GM13976 (cell line): ENCODE measurements at places on chromosomes 1 and 21.
A peak's percentile ranks its signal among the peaks of the same experiment; 100 is the strongest.

DNA sequence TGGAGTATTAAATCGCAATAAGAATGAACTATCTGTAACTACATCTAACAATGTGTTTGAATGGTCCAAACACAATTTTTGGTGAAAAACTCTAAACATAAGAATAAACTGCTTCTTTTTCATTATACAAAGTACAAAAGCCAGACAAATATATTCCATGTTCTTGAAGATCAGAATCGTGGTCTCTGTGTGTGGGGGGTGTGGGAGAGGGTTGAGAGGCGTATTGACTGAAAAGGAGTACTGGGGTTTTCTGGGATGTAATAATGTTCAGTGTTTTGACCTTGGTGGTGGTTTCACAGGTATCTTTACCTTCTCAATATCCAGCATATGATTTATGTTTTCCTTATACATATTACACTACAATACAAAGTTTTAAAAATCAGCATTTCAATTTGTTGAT is 764 bp upstream of the CFH start:
- DNase-seq: no peak

- DNase-seq: no peak
These were observed 8.3 kb downstream of the RCAN1 start for GRCh38 chr21:34606621-34607020.

DNA sequence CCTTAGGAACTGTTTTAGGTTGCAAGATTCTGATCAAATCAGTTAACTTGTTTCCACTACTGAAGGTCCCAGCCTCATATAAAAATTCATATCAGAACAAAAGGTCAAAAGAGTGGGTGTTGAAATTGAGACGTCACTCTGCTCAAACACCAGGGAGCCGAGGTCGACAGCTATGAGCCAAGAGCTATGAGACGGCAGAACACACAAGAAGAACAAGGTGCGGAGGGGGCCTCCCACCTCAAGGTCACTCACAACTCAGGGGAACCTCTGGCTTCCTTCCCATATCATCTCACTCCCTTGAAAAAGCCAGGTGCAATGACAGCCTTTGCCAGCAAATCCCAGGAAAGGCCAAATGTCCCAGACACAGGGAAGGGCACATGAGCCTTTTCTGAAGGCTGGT is 749 bp downstream of the SEC16B start:
- DNase-seq: no peak

DNA sequence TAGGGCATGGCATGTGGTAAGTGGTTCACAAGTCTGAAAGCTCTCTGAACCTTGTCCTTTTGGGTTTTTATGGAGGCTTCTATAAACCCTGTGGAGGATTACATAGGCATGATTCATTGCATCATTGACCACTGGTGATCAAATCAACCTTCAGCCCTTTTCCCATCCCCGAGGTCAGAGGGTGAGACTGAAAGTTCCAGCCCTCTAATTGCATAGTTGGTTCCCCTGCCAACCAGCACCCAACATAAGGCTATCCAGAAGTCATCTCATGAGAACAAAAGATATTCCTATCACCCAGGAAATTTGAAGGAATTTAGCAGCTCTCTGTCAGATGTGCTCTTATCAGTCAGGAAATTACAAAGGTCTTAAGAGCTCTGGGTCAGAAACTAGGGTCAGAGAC is 89.5 kb upstream of the ARTN start:
- DNase-seq: no peak

- DNase-seq: no peak
These were observed 34.8 kb downstream of the CLCA1 start for GRCh38 chr1:86503406-86504136.

DNA sequence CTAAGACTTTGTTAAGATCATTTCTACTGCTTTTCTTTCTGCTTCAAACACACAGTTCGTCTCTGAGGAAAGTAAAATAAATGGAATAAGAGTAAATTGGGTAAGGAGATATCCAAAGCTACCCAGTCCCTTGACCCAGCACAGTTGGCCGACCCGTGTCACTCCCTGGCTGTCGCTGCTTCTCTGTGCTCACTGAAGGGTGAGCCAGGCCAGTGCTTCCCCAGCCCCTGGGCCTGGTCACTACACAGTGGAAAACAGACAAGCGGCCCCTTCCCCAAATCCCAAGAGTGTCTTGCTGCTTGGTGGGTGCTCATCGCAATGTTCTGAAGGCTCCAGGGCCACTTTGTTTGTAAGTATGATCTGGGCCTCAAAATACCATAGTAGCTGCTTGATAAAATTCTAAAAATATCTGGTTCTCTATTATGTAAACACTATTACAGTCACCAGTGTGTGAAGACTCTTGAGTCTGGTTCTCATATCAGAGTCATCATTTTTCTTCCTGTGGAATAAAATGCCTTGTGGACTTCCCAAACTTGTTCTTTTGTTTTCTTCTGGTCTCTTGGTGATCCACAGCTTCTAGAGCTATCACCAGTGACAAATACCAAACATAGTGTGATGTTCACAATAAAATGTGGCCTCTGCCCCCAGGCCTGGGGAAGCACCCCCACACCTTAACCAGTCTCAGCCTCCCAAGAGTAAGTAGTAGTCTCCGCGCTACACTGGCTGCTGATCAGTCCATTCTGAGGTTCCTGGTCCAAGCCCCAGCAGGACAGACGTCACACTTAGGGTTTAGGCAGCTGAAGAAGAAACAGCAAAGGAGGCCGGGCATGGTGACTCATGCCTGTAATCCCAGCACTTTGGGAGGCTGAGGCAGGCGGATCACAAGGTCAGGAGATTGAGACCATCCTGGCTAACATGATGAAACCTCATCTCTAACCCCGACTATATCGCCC is 106.2 kb downstream of the DHRS3 start:
- no peak for DNase-seq

DNA sequence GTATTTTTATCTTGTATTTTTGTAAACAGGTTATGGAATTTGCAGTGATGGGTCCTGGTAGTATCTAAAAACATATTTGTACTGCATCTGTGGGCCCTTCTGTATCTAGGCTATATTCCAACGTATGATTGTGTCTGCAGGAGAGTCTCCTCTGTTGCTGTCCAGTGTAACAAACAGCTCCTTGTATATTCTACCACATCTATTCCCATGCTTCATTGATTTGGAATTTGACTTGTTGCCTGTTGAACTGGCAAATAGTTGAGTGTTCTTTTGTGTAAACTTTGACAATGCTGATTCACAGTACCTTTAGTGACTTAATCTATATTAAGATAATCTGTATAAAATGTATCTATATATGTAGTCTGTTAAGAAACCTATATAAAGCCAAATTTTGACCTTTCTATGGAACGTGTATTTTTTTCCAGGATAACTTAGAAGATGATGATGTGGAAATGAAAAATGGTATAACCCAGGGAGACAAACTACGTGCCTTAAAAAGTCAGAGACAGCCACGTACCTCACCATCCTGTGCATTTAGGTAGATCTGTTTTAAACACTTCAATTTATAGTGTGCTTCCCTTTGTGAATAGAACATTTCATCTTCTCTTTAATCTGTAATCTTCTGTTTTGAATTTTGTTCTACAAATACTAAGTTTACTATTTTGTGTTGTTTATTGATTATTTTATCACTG is 43.4 kb upstream of the GPR88 start:
- DNase-seq: no peak

DNA sequence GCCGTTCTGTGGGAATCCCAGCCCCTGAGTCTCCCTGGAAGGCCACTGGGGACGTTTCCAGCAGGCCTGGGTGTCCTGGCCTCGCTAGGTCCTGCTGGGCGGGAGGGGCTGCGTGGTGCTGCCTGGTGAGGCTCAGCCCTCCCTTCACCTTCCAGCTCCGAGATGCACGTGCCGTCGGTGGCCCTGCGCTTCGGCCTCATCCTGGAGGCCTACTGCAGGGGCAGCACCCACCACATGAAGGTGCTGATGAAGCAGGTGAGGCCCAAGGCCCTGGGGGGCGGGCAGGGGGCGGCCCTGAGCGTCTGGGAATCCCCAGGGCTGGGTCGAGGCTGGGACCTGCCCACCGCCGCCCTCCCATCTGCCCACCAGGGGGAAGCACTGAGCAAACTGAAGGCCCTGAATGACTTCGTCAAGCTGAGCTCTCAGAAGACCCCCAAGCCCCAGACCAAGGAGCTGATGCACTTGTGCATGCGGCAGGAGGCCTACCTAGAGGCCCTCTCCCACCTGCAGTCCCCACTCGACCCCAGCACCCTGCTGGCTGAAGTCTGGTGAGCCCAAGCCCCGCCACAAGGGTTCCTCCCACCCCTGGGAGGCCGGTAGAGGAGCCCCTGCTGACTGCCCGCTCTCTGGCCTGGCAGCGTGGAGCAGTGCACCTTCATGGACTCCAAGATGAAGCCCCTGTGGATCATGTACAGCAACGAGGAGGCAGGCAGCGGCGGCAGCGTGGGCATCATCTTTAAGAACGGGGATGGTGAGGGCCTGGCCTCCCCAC is 70.3 kb downstream of the PIK3CD start:
- peak; percentile 62 for DNase-seq

DNA sequence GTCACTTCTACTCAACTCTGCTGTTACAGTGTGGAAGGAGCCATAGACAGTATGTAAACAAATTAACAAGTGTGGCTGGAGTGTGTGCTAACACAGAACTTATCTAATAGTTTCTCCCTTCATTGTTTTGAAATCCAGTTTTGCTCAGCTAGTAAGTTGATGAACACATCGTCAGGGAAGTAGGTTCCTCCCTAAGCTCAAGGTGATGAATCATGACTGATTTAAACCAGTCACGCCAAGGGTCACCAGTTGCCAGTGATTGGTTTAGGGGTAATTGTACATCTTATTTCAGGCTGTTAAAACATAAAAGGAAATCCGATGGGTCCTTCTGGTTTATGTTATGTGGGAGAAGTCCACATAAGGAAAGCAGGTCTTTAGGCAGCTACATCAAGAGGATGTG is 97.0 kb upstream of the CHODL start:
- no peak for DNase-seq

- DNase-seq: no peak
These were observed 604.8 kb upstream of the ADAMTS5 start for GRCh38 chr21:27571706-27572105.

- peak; percentile 93 for DNase-seq
These were observed 21.4 kb downstream of the SLC2A7 start for GRCh38 chr1:9004700-9005394.

GRCh38 chr21:41800425-41801320 is 33.8 kb upstream of the RIPK4 start:
- DNase-seq: no peak

GRCh38 chr1:25649505-25650288 is 33.1 kb downstream of the MAN1C1 start:
- no peak for DNase-seq

DNA sequence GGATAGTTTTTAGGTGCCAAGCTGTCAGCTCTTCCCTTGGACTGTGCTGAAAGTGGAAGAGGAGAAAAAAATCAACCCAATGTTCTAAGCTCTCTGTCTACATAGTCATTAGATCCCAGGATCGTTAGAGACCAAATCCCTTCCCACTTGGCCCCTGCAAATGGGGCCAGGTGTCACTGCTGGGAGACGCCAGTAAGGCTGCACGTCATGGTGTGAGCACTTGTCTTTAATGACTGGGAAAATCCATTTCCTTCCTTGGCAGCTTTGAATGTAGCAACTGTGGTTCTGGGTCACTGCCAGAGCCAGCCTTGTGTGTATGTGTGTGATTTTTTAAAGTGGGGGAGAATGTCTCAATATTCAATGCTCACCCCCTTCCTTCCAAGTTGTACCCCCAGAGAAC is 59.9 kb downstream of the MAN1C1 start:
- DNase-seq: no peak
